ENCODE measurements at places on chromosomes 11 and 22. TPM values are rescaled to one million over a fixed set of nuclear protein-coding genes. Genes with fewer than 3 reads are reported as not detected.

PNPLA3 gene
- not detected for polyA plus RNA-seq

CARNS1 gene
- 0.17 TPM for polyA plus RNA-seq

DDI1 gene
- polyA plus RNA-seq: not detected

BTBD10 gene
- polyA plus RNA-seq: 19.8 TPM

ZFPL1 gene
- polyA plus RNA-seq: 27.2 TPM

GLYAT gene
- not detected for polyA plus RNA-seq

OR2AT4 gene
- not detected for polyA plus RNA-seq

SEC14L6 gene
- not detected for polyA plus RNA-seq

FUT4 gene
- 5.4 TPM for polyA plus RNA-seq

POU2AF1 gene
- polyA plus RNA-seq: 0.12 TPM

PHLDA2 gene
- polyA plus RNA-seq: 2.6 TPM

HBG1 gene
- not detected for polyA plus RNA-seq

DNA sequence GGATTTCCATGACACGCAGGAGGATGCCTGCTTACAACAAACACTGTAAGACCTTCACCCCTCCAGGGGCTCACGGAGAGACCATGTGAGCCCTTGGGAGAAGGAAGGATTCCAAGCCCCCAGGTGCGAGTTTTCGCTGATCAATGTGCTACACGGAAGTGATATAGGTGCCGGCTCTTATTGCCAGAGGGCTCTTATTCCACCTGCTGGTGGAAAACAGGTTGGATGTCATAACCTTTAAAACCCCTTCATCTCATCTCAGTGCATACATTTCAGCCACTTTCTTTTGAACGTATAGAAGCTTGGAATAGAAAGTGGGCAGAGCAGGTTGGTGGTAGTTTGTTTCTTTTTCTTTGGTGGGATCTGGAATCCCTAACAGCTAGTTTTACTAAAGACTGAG, 25.8 kb downstream of the LAYN start:
- DNase-seq: no peak

- DNase-seq: no peak
These were observed 17.8 kb upstream of the PIM3 start for GRCh38 chr22:49942565-49943404.

DNA sequence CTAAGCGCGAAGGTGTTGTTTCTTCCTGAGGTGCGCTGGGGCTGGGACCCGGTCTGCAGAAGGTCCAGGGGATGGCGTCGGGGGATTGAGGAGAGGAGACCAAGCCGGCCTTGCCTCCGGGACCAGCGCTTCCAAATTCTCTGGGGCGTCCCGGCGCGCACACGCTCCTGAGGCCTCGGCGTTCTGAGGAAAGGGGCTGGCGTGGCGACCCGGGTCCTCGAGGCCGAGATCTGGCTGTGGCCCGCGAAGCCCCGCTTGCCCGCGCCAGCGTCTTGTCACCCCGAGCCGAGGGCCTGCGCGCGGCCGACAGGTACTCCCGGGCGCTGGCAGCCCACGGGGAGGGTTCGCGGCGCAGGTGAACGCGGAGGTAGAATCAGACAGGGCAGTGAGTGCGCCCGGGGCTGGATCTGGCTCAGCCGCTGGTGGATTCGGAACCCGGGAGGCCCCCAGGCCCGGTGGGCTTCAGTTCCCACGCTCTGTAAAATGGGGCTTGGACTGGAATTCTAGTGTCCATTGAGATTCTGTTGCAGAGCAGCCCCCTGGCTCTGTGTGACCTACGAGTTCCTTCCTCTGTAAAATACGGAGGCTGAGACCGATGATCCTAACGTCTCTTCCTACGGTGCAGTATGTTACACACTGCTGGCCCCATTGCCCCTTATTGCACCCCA, 14.7 kb downstream of the SSH3 start:
- DNase-seq: no peak

- no peak for DNase-seq
These were observed 63.1 kb downstream of the CWC15 start for GRCh38 chr11:94910270-94910669.

DNA sequence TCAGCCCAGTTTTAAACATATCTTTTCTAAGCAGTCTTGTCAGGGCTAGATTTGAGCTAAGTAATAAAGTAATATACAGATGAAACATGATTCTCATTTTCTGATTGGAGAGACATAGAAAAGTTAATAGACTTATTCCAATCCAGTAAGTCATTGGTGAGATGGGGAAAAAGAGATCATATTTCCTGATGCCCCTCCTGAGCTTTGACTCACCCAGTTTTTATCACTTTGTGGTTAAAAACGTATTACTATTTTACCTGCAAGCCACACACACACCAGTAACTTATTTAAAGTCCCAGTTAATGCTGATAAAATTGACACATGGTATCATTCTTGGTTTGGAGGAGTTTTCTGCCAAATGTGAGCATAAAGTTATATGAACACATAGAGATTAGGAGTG, 306.8 kb downstream of the CADM1 start:
- DNase-seq: no peak

- DNase-seq: no peak
These were observed 12.7 kb upstream of the SEPTIN5 start for GRCh38 chr22:19701420-19702145.

DNA sequence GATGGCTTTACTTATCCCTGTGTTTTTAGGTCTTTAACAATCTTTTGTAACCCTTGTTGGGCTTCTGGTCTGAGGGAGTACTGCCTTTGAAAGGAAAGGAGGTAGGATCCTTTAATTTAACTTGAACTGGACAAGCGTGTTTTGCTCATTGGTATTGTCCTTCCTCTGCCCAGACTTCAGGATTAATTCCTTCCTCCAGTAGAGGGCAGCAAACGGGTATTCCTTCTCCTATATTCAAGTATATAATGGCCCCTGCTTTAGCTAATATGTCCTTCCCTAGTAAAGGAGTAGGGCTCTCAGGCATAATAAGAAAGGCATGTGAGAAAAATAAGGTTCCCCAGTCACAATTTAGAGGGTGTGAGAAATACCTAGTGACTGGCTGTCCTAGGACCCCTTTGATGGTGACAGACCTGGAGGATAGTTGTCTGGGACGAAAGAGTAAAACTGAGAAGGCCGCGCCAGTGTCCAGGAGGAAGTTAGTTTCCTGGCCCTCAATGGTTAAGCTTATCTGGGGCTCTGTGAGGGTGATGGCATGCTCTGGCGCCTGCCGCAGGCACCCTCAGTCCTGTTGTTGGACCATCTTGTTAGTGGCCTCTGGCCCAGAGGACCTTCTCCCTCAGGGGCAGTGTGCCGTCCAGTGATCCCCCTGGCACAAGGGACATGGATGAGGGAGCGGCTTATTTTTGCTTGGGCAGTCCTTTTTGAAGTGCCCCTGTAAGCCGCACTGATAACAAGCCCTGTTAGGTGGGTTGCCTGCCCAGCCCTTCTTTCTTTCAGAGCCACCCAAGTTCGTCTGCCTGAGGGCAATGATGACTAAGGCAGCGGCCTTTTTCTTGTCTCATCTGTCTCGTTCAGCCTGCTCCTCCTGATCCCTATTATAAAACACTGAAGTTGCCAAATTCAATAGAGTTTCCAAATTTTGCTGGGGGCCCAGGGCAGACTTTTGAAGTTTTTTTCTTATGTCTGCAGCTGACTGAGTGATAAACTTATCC, 51.8 kb downstream of the C11orf71 start:
- peak; percentile 23 for DNase-seq

- no peak for DNase-seq
These were observed 169.9 kb downstream of the KIF18A start for GRCh38 chr11:27938011-27938410.

- no peak for DNase-seq
These were observed 19.4 kb downstream of the SUSD2 start for GRCh38 chr22:24200619-24201212.

DNA sequence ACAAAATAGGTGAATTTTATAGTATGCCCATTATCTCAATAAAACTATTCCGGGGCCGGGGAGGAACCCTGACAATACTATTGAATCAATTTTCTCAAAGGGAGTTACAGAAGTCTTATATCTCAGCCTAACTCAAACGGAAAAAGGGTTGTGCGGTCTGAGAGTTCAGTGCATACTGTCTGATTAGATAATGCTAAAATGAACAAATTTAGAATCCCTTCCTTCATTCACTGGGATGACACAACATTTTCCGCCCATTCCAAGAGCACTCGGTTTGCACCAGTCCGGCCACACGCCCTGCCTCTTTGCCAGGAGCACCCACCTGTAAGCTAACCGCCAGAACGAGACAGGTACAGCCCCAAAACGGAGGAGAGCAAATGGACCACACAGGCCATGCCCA, 50.0 kb upstream of the NFRKB start:
- DNase-seq: no peak

DNA sequence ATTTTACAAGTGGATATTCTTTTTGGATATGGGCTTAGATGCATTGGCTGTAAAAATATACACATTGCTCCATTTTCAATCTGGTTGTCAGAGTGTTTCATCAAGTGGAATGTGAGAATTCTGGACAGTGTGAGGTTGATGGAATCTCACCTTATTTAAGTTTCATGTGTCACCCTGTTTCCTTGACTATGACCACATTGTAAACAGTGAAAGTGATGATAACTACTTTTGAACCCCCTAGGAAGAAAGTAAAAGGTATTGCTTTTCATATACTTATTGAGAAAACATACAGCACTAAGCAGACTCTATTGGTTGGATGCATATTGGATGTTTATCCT, 490.5 kb upstream of the RAG2 start:
- DNase-seq: no peak

- no peak for DNase-seq
These were observed 333.0 kb upstream of the DDI1 start for GRCh38 chr11:103703437-103703836.

DNA sequence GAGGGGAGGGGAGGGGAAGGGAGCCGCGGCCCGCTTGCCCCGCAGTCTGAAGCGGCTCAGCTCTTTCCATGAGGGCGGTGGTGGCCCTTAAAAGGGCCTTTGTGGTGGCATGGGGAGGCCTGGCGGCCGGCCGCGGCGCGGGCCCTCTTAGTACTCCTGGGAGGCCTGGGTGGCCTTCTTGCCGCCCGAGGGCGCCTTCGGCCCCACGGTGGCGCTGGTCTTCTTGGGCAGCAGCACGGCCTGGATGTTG, 6.9 kb downstream of the DPAGT1 start:
- DNase-seq: peak; percentile 84

DNA sequence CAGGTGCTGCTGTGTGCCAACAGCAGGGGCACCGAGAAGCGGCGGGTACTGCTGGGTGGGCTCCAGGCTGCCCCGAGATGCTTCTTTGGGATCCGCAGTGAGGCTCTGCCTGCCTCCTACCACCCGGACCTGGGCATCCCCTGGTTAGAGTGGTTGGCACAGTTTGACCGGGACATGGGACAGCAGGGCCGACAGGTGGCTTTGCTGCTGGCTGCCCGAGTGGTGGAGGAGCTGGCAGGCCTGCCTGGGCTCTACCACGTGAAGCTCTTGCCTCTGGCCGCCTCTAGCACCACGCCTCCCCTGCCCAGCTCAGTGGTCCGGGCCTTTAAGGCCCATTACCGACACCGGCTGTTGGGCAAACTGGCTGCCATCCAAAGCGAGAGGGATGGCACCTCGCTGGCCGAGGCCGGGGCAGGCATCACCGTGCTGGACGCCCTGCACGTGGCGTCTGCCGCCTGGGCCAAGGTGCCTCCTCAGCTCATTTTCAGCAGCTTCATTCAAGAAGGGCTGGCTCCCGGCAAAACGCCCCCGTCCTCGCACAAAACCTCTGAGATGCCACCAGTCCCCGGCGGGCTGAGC, 1.9 kb downstream of the TIGD3 start:
- DNase-seq: no peak

DNA sequence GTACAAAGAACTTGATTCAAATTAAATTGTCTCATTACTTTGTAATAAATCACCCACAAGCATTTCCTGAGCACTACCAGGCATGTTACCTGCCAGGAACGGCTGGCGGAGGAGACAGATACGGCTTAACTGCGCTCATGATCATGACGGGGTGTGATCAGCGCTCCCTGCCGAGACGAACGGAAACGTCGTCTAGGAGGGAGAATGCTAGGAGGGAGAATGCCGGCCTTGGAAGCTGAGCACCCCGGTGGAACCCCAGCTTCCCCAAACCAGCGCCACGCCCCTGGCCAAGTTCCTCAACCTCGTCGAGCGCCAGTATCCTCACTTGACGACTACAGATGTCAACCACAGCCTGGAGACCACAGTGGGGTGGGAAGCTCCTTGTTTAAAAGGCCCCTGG, 272.8 kb downstream of the CTTN start:
- DNase-seq: no peak

DNA sequence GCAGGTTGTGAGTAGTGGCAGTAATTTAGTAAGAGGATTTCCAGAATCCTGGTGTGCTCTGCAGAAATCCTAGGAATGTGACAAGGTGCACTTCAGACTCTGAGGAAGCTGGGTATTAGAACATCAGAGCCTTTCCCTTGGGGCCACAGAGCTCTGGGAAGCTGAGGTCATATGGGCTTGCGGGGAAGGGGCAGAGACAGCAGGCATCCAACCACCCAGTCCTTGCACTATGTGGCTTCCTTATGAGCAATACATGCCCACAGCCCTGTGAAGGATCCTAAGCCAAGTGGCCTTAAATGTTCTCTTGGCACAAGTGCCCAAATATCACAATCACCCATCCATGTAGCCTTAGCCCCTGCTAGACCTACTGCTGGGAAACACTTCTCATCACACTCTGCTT, 46.2 kb downstream of the P4HA3 start:
- no peak for DNase-seq

Data from CD14-positive monocyte (primary cell).